Stimulated activated CD4-positive, alpha-beta T cell treated with anti-CD3 and anti-CD28 coated beads, Interleukin-15, amount 100 ng/mL, for 48 hours (primary cell): ENCODE measurements at places on chromosomes 1 and 21.

DNA sequence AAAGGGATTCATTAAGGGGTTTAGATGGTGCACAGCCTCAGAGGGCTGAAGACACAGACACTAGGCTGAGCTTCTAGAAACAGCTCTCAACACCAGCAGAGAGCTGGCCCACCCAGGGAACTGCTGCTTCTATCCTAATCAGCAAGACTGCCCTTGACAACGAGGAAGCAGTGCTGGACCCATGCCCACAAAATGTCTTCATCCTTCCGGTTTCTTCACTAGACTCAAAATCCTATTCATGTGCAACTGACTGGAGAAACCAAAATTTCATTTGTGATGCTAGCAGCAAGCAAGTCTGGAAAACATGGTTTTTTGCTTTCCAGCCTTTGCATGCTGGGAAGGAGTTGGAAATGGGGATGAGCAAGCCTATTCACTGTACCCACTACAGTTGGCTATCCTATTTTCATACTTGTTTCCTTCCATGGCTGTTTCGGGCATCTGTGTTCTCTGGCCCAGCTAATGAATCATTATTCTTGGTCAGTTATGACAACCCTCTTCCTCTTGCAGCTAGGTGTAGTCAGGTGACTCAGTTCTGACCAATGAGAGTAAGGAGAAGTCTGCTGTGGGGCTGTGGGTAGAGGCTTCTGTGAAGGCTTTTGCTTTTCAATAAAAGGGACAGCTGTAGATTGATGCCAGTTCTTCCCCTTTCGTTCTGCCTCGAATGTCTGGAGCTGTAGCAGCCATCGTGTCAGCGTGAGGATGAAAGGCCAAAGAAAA is 14.6 kb upstream of the TMEM61 start:
- DNase-seq, result no peak

- DNase-seq, result no peak
Measured at GRCh38 chr1:244952940-244953339, 88.6 kb upstream of the HNRNPU start.

GRCh38 chr1:188006354-188006753 is 1177.6 kb downstream of the PLA2G4A start:
- no peak for DNase-seq

DNA sequence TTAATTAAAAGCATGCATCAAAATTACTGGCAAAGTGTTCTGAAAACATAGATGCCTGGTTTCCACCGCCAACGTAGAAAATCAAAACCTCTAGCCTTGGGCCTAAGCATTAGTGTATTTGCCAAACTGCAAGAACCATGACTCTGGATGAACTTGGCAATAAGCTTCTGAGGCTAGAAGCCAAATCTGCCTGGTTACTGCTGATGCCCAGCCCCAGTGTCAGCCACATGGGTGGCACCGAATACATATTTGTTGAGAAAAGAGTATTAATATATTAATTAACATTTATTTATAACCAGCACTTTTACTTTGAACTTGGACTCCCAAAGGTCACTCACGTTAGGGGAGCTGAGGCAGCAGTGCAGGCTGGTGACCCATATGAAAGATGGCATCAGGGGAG is 140.6 kb upstream of the HMGB4 start:
- no peak for DNase-seq

GRCh38 chr1:11837767-11838348 is 9.7 kb downstream of the NPPA start:
- DNase-seq, result no peak

- DNase-seq, result no peak
Measured at GRCh38 chr1:100523038-100523652, 14.8 kb upstream of the GPR88 start.

GRCh38 chr1:70745199-70745598 is 302.4 kb downstream of the PTGER3 start:
- no peak for DNase-seq
